NCI-H2227 treated with DMSO at 0.1 percent for 48 hours (cell line): ENCODE measurements at places on chromosomes 7 and 10.

GRCh38 chr10:8614054-8614565, 559.6 kb downstream of the GATA3 start:
- no peak for DNase-seq

- DNase-seq: no peak
These were observed 225.9 kb downstream of the EMX2 start for GRCh38 chr10:117768333-117769042.

GRCh38 chr7:157266272-157266671, 70.5 kb upstream of the DNAJB6 start:
- DNase-seq: no peak

GRCh38 chr7:29552392-29552791, 11.2 kb upstream of the PRR15 start:
- DNase-seq: no peak

- peak; percentile 51 for DNase-seq
These were observed 285 bp downstream of the CSTF2T start for GRCh38 chr10:51699145-51699474.

DNA sequence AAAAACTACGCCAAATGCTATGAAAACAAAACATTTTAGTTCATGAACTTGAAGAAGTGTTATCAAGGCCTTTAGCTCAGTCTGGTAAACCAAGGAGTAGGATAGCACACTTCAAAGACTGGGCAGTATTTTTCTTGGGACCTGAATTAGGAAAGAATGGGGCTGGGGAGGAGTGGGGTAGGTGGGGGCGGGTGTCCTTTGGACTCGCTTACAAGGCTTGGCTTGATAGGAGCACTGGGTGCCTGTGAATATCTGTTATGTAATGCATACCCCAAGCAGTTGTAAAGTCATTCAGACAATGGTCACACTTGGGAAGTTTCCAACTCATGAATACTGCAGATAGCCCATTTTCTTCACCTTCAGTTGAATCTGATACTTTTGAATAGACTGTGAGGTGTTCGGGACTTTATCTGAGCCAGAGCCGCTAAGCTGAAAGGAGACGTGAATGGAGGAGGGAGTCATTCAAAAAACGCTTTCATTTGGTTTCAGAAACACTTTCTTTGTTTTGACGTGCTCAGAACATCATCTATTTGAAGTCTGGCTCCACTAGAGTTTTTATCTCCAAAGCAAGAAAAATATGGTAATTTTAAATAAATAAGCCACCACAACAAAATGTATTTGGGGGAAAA, 70.1 kb upstream of the FAM204A start:
- DNase-seq: no peak

- no peak for DNase-seq
These were observed 123.2 kb upstream of the CACNA2D1 start for GRCh38 chr7:82566752-82567151.

- DNase-seq: peak; percentile 37
These were observed 515 bp downstream of the FASTK start for GRCh38 chr7:151080067-151080521.

GRCh38 chr10:71234970-71235685, 22.8 kb downstream of the UNC5B start:
- no peak for DNase-seq

GRCh38 chr7:158252837-158253669, 334.6 kb downstream of the PTPRN2 start:
- DNase-seq: no peak

DNA sequence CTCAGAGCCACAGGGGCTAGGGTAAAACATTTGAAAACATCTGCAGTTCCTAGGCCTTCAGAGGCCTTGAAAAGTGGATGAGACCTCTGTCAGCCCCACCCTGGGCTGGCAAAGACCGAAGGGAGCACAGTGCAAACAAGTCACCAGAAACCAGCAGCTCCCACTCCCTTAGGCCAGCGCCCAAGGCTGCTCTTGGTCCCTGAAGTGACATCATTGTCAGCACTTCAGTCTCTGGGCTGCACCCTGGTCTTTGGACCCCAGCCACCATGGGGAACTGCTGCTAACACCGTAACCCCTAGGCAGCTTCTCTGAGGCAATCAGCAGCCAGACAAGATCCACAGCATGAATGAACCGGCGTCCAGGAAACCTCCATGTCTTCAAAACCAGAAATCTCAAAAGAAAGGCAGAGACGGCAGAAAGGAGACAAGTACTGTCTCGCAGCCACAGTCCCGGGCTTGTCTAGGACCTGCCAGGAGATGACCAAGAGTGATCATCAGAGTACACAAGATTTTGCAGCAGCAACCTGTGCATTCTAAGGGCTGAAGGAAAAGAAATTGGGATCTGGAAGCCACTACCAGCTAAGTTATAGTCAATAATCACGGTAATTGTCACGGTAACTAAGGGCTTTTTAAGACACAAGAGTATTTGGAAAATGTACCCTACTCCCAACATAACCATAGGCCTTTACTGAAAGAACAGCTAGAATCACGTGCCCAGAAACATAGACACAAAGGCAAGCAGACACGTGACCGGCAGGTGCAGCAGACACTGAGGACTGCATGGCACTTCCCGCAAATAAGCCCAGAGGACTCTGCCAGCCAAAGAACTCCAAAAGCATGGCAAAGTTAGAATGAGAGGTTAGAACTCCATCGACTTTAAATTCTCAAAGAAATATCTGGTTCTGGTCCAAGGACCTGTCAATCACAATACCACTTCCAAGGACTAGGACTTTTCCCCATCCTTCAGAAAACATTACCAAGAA, 23.3 kb downstream of the CPXM2 start:
- no peak for DNase-seq
